Neuronal stem cell (in vitro differentiated cells): ENCODE measurements at places on chromosomes 7 and 10.

- no peak overlapping the region for H3K4me3 ChIP-seq
- H3K4me1 ChIP-seq: no peaks in the 10 kb centered on the region
- peak; percentile 74 for DNase-seq
- H3K27me3 ChIP-seq: peaks cover 9% of the 10 kb centered on the region
Measured at GRCh38 chr7:131945313-131945911, 389.0 kb upstream of the PODXL start.

- H3K27ac ChIP-seq: no peak overlapping the region
- H3K27me3 ChIP-seq: no peaks in the 10 kb centered on the region
- no peak overlapping the region for H3K4me3 ChIP-seq
- H3K4me1 ChIP-seq: no peaks in the 10 kb centered on the region
- no peaks in the 10 kb centered on the region for H3K36me3 ChIP-seq
Measured at GRCh38 chr10:9157656-9158055, 1103.2 kb downstream of the GATA3 start.

GRCh38 chr7:155371884-155372781 lies 74.5 kb downstream of the INSIG1 start:
- H3K27me3 ChIP-seq: peaks cover 81% of the 10 kb centered on the region
- H3K4me1 ChIP-seq: no peaks in the 10 kb centered on the region
- no peaks in the 10 kb centered on the region for H3K36me3 ChIP-seq

DNA sequence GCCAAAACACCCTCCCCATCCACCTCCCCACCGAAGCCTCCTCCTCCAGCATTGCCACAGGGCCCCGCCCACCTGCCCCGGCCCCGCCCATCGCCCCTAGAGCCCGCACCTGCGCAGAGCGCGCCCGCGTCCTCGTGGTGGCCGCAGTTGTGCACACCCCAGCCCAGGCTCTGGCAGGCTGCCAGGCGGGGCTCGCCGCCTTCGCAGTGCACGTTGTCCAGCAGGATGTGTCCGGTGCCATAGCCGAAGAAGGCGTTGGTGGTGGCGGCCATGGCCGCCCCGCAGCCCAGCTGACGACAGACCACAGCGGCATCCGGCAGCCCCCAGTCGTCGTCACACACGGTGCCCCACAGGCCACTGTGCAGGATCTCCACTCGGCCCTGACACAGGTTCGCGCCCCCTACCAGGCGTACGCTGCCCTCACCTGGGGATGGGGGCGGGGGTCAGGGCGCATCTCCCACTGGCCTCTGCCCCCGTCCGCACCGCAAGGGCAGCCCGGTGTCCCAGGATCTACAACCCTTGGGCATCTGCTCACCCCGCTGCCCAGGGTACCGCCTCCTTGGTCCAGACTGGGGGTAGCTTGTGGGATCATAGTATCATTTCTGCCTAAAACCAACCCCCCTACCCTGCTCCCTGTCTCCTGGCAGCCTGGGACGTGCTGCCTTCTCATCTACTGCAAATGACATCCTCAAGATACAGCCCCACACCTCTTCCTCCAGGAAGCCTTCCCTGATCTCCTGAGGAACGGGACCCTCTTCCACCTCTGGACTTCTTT lies 11.9 kb downstream of the SSC4D start:
- H3K27me3 ChIP-seq: peaks cover 3% of the 10 kb centered on the region
- no peaks in the 10 kb centered on the region for H3K36me3 ChIP-seq
- DNase-seq: no peak
- no peak overlapping the region for H3K4me3 ChIP-seq
- peaks cover 6% of the 10 kb centered on the region for H3K4me1 ChIP-seq

- no peak for DNase-seq
- H3K27ac ChIP-seq: no peak overlapping the region
- H3K27me3 ChIP-seq: no peaks in the 10 kb centered on the region
- H3K36me3 ChIP-seq: peaks cover 13% of the 10 kb centered on the region
- peaks cover 14% of the 10 kb centered on the region for H3K4me1 ChIP-seq
Measured at GRCh38 chr10:124677749-124678556, 66.2 kb downstream of the FAM53B start.
